ENCODE measurements at places on chromosomes 6 and 20.

- DNase-seq = no peak
Observed at GRCh38 chr20:10362674-10363073, 71.3 kb downstream of the MKKS start.

- DNase-seq = no peak
Observed at GRCh38 chr20:46088409-46089166, 1.2 kb downstream of the NCOA5 start.

GRCh38 chr6:37204014-37204751 lies 34.2 kb downstream of the PIM1 start:
- no peak for DNase-seq

DNA sequence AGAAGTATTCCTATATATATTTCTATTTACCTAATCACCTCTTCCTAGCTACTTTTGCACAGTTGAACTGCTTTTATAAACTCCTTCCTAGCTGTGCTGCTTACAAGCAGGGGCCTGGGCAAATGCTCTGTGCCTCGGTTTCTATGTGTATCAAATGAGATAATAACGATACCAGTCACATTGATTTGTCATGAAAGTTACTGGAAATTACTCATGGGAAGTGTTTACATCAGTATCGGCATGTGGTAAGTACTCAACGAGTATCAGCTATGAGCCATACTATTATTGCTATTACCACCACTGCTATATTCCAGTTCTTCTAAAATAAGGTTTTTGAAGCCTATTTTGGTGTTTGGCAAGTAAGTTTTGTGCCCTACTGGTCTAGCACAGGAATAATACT lies 4.9 kb downstream of the LAMA4 start:
- no peak for DNase-seq

GRCh38 chr6:163661272-163661671 lies 246.8 kb downstream of the QKI start:
- DNase-seq = no peak

- no peak for DNase-seq
Observed at GRCh38 chr20:59743767-59744485, 139.6 kb downstream of the PHACTR3 start.

- no peak for DNase-seq
Observed at GRCh38 chr6:163720005-163720404, 305.5 kb downstream of the QKI start.

DNA sequence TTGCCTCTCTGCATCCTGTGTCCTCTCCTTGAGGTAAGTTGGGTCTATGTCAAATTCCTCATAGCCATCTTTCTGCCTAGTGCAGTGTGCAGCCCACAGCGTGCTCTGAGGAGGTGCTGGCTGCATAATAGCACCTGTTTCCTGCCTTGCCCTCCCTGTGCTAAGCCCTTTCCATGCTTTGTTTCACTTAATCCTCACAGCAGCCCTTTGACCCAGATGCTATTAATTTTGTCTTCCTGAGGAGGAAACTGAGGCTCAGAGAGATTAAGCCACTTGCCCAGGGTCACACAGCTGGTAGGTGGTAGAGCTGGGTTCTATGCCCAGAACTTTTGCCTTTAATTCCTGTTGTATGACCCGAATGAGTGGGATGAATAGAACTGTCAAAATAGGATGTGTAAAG lies 13.5 kb downstream of the FAM83D start:
- DNase-seq = no peak

- DNase-seq = no peak
Observed at GRCh38 chr6:435441-436307, 44.1 kb downstream of the IRF4 start.

DNA sequence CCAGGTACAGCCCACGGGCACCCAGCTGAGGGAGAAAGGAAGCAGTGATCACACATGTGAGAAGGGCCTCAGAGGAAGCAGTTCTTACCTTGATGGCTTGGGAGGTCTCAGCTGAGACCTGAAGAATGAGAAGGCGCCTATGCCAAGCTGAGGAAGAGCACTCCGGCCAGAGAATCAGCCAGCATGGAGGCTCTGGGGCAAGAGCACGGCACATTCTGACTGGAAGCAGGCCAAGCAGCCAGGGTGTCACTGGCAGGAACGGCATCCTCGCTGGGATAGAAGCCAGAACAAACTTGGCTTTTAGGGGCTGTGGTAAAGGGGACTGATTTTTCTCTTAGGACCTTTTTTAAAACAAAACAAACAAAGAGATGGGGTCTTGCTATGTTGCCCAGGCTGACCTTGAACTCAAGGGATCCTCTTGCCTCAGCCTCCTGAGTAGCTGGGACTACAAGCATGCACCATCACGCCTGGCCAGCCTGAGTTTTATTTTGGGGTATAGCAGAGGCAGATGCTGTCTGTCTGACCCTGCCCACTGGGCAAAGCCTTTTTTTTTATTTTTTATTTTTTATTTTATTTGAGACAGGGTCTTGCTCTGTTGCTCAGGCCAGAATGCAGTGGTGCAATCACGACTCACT lies 17.6 kb downstream of the GHRH start:
- DNase-seq = no peak

- no peak for DNase-seq
Observed at GRCh38 chr20:19976595-19977372, 40.4 kb upstream of the NAA20 start.

GRCh38 chr6:25174678-25175077 lies 104.5 kb upstream of the CARMIL1 start:
- DNase-seq = no peak

Data from stimulated activated CD4-positive, alpha-beta T cell treated with anti-CD3 and anti-CD28 coated beads, Interleukin-15, amount 100 ng/mL, for 1 hour (primary cell).